Activated CD8-positive, alpha-beta memory T cell treated with anti-CD3 and anti-CD28 coated beads for 1 hour (primary cell): ENCODE measurements at places on chromosomes 3 and 15.

GRCh38 chr3:196754091-196754981 lies 14.7 kb downstream of the PAK2 start:
- DNase-seq: no peak

- DNase-seq: no peak
Measured at GRCh38 chr15:30923429-30923828, 19.7 kb downstream of the FAN1 start.

- no peak for DNase-seq
Measured at GRCh38 chr3:130480736-130481135, 36.2 kb upstream of the COL6A6 start.

- DNase-seq: no peak
Measured at GRCh38 chr3:25292595-25292994, 135.5 kb upstream of the RARB start.

DNA sequence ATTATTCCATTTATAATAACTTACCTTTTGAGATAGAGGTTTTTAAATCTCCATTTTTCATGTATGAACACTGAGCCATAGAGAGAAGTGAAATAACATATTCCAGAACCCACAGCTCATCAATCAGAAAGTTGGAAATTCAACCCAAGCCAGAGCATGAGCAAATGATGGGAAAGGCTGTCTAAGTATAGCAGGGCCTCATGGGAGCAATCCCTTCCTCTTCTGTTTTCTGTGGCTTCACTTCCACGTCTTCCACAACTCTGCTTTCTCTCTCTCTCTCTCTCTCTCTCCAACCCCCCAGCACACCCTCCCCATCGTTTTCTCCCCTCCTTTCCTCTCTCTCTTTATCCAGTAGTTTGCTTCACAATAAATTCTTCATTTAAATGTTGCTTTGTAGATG lies 14.8 kb upstream of the IL1RAP start:
- DNase-seq: no peak

- no peak for DNase-seq
Measured at GRCh38 chr3:194136519-194137007, 615 bp downstream of the HES1 start.

DNA sequence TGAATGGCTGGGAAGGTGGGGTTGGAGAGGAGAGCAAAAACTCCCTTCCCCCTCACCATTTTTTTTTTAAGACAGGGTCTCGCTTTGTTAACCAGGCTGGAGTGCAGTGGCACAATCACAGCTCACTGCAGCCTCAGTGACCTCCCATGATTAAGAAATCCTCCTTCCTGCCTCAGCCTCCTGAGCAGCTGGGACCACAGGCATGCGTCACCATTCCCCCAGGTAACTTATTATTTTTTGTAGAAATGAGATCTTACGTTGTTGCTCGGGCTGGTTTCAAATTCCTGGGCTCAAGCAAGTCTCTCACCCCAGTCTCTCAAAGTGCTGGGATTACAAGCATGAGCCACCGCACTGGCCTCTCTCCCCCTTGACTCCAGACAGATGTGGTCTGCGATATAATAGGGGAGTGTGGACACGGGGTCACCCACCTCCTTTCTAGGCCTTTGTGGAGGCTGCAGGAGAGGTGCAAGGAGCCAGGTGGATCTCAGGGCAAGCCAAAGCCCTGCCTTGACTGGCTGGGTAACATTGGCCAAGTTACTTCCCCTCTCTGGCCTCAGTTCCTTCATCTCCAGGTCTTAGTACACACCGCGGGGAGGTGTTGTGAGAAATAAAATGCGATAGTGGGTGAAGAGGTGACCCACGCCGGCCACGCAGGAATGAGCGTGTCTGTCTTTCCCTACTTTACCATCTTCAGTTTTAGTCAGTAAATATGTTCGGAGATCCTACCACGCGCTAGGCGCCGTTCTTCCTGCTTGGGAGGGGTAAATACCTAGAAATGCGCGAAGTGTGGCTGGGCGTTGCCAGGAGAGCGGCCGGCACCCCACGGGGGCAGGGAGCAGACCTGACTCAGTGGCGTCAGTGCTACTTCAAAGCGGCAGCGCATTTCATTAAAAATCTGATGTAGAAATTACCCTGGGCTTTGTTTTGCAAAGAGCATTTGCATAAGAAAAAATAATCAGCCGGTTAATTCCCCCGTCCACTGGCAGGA lies 20.2 kb upstream of the CORO2B start:
- no peak for DNase-seq

DNA sequence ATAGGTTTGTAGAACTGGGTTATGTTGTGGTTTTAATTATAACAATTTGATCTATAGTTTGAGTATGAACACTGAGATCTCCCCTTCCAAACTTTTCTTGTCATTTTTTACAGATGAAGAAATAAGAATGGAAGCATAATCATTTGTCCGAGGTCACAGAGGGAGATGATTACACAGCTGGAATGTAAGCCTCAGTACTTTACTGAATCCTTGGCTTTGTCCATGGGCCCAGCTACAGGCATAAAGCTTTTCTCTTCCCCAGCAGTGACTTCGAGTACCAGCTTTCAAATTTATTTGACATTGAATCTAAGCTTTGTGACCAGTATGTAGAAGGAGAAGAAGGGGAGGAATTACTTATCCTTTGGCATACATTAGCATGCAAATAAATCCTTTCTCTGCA lies 80.9 kb upstream of the DCBLD2 start:
- no peak for DNase-seq

GRCh38 chr15:73403171-73403570 lies 34.4 kb upstream of the HCN4 start:
- no peak for DNase-seq

GRCh38 chr3:78724859-78725258 lies 1042.9 kb downstream of the ROBO1 start:
- no peak for DNase-seq

GRCh38 chr15:34648294-34648631 lies 64.8 kb upstream of the GOLGA8B start:
- no peak for DNase-seq

DNA sequence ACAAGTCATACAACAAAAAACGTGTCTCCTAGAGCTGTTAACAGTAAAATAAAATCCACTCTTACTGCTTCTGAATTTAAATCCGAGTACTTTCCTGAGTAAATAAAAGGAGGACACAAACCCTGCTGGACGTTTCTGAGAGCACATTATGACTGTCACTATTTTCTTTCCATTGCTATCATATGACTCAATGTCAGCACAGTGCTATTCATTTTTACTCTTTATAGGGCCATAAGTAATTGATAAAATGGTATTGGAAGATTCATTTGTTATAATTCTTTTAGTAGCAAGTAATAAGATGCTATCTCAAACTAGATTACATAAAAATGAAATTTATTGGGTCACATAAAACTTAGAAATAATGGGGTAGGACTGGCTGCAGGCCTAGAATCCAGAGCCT lies 68.6 kb downstream of the ALCAM start:
- DNase-seq: no peak

GRCh38 chr3:128584412-128585020 lies 66.1 kb downstream of the RPN1 start:
- DNase-seq: no peak

DNA sequence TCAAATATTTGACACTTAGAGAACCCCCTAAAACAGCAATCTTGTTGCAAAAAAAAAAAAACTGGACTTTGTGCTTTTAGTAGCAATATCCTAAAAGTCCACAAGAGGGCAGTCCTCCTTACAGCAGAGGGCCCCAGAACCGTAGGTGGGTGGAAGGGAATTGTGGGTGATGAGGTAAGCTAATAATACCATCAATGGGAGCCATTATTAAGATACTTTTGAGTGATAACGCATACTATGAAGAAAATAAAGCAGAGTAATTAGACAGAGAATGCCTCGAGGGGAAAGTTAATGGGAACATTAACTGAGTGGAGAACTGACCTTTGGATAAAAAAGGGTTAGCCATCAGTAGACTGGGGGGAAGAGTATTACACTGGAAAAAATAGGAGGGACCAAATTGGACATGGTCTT lies 229.9 kb downstream of the THRB start:
- DNase-seq: no peak

DNA sequence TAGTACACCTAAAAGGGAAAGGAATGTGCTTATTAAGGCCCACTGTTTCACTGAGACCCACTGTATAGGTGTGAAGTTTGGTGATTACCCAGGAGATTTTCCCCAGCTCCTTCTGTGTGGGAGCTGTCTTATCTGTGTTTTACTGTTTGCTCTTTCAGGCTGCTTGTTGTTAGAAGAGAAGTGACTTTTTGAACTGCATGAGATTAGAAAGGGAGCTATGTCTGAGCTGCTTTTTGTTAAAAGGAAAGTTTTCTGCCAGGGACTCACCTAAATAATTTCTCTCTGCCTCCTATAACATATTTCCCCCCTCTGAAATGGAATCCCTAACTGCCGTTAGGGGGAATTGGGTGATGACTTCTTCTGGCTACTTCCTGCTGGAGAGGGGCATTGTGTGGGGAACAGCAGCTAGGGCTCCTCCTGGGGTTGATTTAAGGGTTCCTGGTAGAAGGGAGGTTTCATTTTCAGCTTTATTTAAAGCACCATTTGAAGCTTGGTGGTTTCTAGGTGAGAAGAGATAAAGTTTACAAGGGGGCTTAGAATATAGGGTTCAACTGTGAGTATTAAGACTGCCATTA lies 77.1 kb upstream of the ATP11B start:
- no peak for DNase-seq

DNA sequence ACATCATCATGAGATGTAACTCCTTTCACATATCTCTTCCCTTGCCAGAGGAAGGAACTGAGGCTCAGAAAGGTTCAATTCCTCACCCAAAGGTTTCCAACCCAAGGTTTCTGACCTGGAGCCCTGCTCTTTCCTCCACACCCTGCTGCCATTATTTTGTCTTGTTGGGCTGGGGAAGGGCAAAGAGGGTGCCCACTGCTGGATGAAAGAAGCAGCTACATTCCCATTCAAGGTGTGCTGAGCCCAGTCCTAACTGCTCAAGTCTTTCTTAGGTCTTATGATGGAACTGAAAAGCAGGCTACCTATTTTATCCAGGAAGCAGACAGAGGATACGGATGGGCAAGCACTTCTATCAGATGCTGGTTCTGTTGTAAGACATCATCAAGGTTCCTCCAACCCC lies 258.0 kb upstream of the CTDSPL start:
- DNase-seq: no peak

GRCh38 chr3:141218162-141218835 lies 13.3 kb upstream of the PXYLP1 start:
- DNase-seq: no peak

- no peak for DNase-seq
Measured at GRCh38 chr15:64997745-64998375, 8.1 kb upstream of the SPG21 start.
